ENCODE measurements at places on chromosomes 2 and 18.

GRCh38 chr18:60358516-60358915 is 14.1 kb downstream of the MC4R start:
- no peak for DNase-seq

DNA sequence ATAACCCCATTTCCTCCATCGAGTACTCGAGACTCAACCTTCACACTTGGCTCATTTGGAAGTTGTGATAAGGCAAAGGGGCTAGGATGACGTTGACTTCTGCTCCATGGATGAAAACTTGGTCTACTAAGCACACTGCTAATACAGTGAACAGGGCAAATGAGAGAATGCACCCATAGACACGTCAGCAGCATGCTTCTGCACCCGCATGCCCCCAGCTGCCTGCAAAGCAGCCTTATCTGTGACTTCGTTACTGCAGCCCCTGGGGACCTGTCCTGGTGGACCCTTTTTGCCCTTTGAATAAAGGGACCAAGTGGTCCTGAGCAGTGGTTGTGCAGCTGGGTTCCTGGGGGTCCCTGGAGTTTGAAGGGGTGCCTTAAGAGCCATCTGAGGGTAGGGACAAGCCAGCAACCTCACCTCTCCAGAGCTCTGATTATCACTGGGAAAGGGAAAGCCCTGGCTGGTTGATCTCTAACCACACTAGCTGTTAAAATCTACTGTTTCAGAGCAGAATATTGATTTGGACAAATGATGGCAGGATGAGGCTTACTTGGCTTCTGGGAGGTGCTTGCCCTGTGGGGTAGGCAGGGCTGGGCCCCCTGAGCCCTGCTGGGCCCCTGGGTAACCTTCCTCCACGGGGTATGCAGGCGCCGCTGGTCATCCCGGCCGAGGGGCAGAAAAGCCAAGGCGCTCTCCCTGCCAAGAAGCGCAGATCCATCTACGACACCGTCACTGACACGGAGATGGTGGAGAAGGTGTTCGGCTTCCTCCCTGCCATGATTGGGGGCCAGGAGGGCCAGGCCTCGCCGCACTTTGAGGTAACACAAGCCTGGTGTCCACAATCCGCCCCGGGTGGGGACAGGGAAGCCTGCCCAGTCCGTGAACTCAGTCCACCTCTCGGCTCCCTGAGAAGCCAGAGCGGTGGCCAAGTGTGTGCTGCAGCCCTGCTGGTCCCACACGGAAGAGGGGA is 37.6 kb upstream of the GPR17 start:
- DNase-seq, result no peak

DNA sequence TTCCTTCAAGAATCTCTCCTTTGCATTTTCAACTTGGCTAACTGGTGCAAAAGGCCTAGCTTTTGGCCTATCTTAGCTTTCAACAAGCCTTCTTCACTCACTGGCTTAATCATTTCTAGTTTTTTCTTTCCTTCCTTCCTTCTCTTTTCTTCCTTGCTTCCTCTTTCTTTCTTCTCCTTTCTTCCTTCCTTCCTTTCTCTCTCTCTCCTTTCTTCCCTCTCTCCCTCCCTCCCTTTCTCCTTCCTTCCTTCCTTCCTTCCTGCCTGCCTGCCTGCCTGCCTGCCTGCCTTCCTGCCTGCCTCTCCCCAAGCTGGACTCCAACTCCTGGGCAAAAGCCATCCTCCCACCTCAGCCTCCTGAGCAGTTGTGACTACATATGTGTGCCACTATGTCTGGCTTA is 176.2 kb upstream of the APCDD1 start:
- DNase-seq, result no peak

- no peak for DNase-seq
Measured at GRCh38 chr18:57547260-57547659, 39.2 kb downstream of the FECH start.

DNA sequence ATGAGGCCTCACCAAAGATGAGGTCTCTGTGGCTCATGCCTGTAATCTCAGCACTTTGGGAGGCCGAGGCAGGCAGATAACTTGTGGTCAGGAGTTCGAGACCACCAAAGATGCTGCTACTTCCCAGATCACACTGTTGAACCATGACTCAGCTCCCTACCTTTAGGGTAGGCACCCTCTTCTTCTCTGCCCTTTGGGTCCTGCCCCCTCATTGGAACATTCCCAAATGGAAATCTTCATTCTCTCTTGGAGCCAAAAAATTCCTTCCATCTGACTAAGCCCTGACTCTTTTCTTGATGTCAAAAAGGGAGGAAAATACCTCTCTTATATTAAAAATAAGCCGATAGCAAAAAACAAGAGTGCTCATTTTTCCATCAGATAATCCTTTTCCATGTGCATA is 183.5 kb downstream of the PAX3 start:
- no peak for DNase-seq

- no peak for DNase-seq
Measured at GRCh38 chr18:75081486-75081885, 127.5 kb downstream of the PTGR3 start.

DNA sequence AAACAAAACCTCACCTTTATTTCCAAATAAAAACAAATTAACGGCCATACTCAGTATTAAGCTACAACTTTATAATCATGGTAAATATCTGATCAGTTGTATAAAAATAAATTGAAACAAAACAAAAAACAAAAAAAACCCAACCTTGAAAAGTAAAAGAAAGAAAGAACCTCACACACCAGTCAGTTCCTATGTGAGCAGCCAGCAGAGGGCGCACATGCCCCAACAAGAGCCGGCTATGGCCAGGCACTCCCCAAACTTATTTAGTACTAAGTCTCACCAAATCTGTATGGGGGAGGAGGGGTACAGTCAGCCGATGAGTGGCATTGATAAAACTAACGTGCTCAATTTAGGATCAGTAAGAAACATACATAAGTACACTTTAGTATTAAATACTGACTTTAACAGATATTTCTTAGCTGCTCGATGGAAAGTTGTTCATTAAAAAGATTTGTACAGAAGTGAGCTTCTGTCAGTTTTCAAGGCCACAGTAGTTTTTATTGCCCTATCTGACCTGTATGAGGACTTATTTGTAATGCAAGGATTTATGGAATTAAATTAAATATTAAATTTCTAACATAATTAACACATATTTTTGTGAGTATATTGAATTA is 172.6 kb downstream of the TCF4 start:
- DNase-seq, result peak; percentile 9

GRCh38 chr18:65439188-65439587 is 311.6 kb upstream of the CDH7 start:
- no peak for DNase-seq

- no peak for DNase-seq
Measured at GRCh38 chr2:154207288-154208047, 335.7 kb downstream of the GALNT13 start.

DNA sequence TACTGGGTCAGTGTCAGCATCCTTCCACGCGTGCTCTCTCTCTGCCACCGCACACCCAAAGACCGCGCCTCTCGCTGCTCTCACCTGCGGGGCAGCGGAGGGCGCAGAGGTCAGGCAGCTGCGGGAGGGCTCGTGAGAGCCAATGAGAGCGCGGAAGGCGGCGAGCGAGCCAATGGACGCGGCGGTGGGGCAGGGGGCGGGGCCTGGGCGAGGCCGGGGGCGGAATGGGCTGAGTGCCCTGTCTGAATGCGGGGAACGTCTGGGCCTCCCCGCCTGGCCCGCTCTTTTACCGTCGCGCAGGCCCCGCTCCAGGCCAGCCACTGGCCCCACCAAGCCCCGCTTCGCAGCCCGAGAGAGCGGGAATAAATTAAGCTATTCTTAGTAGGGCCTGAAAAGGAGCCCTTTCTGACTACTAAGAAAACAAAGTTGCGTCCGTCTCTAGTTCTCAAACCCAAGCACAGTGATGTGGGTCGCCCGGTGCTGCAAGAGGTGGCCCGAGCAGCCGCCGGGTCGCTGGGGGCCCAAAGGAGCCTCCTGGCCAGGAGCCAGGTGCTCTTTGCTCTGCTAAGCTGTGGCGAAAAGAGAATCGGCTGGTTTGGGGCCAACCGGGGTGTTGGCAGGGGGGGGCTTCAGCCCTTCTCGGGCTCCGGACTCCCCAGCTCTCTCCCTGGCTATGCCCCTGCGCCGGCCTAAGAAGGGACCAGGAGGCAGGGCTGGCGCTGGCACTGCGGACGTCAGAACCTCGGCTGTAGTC is 81.1 kb upstream of the GLI2 start:
- no peak for DNase-seq

GRCh38 chr2:54770676-54771075 is 47.2 kb downstream of the EML6 start:
- DNase-seq, result no peak

- DNase-seq, result no peak
Measured at GRCh38 chr18:58128381-58129374, 84.7 kb downstream of the NEDD4L start.

DNA sequence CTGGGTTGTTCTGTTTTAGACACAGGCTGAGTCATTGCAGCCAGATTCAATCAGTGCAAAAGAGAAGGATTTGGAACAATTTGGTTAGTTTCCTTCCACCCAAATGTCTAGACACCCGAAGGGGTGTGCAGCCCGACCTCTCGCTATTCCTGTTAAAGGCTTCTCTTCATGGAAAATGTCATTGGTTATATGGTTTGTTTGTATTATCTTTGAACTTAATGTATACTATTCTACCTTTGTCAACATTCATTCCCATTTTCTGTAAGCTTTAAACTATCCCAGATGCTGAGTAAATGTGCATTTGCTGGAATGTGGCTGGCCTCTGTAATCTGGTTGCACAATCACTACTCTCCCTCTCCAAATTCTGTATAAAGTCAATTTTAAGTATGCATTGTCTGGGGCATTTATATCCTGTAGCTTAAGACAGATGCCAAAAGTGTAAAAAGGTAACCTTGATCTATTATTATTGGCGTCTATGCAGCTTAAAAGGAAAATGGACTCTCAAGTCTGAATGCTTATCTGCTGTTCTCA is 80.4 kb upstream of the RND3 start:
- DNase-seq, result no peak

- DNase-seq, result no peak
Measured at GRCh38 chr2:46181789-46182530, 115.2 kb upstream of the EPAS1 start.

DNA sequence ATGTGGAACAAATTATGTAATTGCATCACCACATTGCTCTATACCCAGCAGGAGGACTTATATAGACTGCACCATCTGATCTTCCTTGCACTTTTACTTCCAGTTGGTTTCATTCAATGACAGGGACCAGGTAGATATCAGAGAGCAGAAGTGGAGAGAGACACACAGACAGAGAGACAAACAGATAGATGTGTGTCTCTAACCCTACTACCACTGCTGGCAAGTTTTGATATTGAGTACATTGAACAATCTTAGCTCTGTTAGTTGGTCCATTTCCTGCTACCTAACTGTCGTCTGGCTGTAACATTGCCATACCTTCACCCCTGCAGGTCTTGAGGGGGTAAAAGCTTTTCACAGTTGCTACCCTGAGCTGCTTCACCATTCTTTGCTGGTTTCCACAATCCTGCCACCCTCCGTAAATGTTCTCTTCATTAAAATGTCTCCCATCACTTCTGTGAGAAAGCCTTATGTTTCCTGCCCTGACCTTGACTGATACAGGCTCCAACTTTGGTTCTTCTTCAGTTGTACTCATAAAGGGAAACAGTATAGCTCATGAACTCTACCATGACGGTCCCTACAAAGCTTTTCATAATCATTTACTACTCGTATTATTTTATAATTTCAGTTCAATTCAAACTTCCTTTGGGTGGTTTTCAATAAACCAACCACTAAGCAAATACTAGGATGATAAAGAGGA is 62.3 kb upstream of the ITGA4 start:
- no peak for DNase-seq

GRCh38 chr18:34399892-34400291 is 175.2 kb upstream of the NOL4 start:
- no peak for DNase-seq

GRCh38 chr2:28869494-28870145 is 489 bp downstream of the TRMT61B start:
- DNase-seq, result no peak

DNA sequence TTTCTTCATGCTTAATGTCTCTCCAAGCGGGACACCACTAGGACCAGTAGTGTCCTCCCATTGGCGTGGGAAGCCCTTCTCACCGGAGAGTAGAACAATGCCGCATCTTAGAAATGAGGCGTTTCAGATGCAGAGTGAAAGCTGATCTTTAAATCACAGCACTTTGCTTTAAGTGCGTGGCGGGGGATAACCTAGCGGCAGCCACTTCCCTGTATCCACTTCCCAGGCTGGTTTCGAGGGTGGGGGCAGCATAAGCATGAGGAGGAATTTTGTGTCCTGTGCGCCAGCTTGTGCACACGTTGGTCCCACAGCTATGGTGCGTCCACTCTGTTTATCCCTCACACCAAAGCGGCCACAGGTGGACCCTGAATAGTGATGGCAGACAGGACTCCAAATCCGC is 63.1 kb downstream of the MBP start:
- DNase-seq, result no peak

GRCh38 chr18:6069103-6069502 is 173.8 kb upstream of the TMEM200C start:
- no peak for DNase-seq

GRCh38 chr2:198441246-198441645 is 636.9 kb downstream of the PLCL1 start:
- no peak for DNase-seq

GRCh38 chr2:108236676-108237335 is 3.0 kb upstream of the SULT1C3 start:
- DNase-seq, result no peak

DNA sequence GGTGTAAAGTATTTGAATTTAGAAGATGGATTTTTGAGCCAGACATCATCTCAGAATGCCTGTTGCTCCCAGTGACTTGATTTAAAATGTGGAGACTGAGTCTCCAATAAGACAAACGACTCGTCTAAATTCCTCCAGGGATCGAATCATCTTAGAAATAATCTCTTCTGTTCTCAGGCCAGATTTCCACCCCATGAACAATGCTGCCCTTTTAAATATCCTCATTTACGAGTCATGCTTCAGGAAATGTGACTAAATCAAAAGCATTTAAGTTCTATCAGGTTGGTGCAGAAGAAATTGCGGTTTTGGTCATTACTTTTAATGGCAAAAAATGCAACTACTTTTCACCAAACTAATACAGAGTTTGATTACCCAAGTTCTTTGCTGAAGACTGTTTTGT is 684.6 kb upstream of the SOX11 start:
- no peak for DNase-seq

DNA sequence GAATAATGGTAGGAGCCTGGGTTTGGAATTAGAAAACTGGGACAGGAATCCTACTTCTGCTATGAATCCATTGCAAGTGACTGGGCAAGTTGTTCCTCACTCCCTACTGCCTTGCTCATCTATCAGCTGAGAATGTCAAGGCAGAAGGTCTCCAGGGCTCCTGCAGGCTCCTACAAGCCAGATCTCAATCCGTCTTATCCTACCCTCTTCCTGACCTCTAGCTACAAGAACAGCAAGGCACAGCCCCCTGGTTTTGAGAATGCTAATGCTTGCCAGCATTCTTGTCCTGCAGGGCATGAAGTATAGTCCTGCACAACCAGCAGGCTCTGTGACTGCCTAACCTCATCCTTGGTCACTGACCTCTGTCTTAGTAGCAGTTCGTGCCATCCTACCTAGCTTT is 141.9 kb upstream of the TNP1 start:
- no peak for DNase-seq

DNA sequence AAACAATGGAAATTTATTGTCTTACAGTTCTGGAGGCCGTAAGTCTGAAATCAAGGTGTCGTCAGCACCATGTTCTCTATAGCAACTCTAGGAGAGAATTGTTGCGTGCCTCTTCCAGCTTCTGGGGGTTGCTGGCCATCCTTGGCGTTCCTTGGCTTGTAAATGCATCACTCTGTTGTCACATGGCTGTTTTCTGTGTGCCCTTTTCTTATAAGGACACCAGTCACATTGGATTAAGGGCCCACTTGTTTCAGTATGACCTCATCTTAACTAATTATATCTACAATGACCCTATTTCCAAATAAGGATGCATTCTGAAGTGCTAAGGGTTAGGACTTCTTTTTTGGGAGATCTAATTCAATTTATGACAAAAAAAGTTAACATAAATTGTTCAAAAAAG is 1.4 kb upstream of the PLEK start:
- DNase-seq, result no peak
